ENCODE measurements at places on chromosomes 13 and 19.
A peak's percentile ranks its signal among the peaks of the same experiment; 100 is the strongest.

GRCh38 chr19:1665565-1666047, 13.2 kb upstream of the TCF3 start:
- DNase-seq = no peak

GRCh38 chr19:38683393-38684077, 36.1 kb downstream of the ACTN4 start:
- peak; percentile 52 for DNase-seq

DNA sequence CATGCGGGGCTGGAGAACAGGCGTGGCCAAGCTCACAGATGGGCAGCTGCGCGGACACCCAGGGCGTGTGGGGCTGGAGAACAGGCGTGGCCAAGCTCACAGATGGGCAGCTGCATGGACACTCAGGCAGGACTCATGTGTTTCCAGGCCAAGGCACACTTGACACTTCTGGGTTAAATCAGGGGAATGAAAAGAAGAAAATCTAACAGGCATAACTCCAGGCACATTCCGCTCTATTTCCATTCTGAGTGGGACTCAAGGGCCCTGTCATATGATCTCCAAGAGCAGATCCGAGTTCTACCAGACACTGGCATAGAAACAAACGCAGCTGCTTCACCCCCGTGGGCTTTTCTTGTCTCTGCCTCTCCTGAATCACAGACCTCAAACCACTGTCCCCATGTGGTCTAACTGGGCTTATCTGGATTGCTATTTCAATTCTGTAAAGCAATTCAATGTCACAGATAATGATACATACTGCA, 17.4 kb upstream of the C13orf46 start:
- no peak for DNase-seq

DNA sequence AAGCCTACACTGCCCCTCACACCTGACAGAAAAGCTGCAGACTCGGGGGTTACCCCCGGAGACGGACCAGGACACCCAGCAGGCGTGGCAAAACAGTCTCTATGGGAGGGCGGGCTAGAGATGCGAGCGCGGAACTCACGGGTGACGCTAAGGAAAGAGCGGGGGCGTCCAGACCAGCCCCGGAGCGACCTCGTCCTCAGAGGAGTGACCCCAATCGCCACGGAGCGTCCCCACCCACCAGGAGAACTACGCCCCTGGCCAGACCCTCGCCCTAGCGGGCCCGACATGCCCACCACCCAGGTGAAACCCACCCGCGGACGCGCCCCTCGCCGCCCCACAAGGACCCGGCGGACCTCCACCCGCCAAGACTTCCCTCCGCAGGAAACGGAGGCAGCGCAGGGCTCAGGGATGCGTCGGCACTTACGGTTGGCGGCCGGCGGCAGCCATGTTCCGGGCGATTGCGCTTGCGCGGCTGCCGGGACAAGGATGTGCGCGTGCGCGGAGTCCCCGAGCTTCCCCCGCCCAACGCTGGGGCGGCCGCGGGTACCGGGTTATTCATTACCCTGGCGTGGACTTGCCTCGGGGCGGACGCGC, at the start of gene ZNF329:
ZNF329 (minus strand) TSS at position 462 of the 594 bp plus-strand sequence. CDS start 21,286 bp downstream, outside the sequence.
- DNase-seq = peak; percentile 82

- DNase-seq = no peak
Measured at GRCh38 chr19:21519488-21519887, 14.1 kb downstream of the ZNF429 start.

DNA sequence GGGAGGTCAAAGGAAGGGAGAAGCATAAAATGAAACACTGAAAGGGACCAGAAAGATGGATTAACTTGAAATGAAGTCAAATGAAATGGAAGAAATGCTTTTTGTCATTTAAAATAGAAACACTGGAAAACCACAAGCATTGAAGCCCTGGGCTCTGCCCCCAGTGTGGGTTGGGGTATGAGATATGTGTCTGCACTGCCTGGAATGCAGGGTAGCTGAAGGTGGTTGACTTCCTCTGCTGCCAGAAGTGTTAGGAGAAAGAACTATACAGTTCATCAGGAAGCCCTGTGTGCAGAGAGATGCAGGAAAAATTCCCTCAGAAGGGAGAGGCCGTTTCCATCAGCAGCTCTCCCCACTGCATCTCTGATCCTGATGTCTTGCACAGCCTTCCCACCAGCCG, 69.2 kb downstream of the DHRS12 start:
- DNase-seq = no peak

DNA sequence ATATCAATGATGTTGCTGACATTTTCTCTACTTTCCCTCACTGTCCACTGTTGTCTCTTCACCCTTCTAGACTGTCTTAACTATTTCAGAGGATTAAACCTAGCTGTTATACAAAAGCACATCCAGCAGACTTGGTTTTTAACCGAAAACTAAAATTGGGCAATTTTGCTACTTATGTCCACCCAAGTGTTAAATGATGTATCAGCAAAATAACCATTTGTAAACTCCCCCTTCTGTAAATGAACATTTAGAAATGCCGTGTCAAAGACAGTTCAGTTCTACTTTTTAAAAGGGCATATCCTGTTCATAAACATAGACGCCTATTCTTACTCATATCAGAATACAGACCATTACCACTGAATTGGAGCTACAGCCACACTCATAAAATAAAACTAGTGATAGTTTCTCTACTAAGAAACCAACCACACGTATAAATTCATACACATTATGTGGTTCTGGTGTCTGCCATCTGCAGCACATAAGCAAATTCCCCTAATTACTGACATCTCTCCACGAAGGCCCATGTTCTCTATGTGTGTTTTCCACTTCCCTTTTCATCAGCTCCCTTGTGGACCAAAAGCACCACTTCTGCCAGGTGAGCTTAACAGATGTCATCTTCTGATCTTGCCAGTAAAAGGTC, 1091.8 kb downstream of the PCDH9 start:
- no peak for DNase-seq

- DNase-seq = peak; percentile 58
Measured at GRCh38 chr13:76980075-76980718, 11.7 kb upstream of the CLN5 start.

- DNase-seq = no peak
Measured at GRCh38 chr13:110897521-110897920, 17.3 kb downstream of the ANKRD10 start.

GRCh38 chr19:54247106-54247930, 4.7 kb upstream of the LILRA6 start:
- no peak for DNase-seq

DNA sequence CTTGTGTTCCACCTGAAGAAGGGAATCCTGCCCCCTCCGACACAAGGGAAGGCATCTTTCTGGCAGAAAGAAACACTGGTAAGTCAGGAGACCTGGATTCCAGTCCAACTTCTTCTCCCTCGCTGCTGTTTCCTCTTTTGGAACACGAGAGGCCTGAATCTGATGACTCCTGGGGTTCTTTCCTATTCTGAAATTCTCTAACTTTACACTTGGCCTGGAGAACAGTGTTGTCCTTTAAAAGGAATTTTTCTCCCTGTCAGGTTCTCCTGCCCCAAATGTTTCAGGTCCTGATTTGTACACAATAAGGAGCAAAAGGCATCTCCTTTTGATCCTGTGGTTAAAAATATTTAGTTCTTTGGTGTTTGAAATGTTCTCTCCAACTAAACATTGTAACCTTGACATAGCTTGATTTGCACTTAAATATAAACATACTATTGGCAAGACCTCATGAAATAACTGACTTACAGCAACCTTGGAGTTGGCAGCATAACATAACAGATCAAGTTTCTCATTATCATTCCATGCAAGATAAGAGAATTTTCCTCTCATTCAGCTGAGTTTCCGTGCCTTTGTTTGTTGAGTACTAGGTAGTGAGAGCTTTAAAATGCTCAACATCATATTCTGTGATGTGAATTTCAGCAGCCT, 244.8 kb downstream of the COG6 start:
- no peak for DNase-seq

- DNase-seq = no peak
Measured at GRCh38 chr19:55545443-55545842, at the start of gene SBK3. SBK3 (minus strand) TSS chr19:55545543; CDS start chr19:55545543, 0 bp downstream.

DNA sequence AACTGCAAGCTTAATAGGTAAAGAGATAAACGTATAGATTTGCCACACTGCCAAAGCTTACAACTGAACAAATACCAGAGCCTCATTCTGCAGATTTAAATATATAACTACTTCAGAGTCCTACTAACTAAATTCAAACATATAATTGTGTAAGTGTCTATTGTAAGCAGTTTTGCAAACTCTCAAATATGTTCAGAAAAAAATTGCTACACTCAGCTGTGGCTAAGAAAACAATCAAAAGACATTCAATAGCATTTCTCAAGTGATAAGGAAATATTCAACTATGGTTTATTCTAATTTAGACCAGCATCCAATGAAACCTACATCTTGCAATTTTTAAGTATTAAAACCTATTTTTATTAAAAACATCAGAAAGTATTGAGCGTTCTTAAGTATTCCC, 202.4 kb downstream of the KCTD12 start:
- no peak for DNase-seq

DNA sequence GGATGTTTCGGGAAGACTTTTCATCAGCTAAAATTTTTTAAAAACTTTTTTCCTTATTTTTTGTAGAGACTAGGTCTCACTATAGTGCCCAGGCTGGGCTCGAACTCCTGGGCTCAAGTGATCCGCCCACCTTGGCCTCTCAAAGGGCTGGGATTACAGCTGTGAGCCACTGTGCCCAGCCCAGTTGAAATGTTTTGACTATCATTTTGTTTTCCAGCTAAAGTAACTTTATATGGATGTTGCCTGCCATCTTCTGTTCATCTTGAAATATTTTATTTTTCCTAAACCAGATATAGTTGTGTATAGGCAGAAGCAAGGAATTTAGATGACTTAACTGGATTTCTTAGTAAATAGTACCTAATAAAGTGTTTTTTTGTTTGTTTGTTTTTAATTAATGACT, 7.0 kb downstream of the CAB39L start:
- DNase-seq = no peak

- DNase-seq = no peak
Measured at GRCh38 chr13:40993987-40994386, 25.1 kb downstream of the ELF1 start.

GRCh38 chr13:111944171-111944583, 122.8 kb upstream of the SOX1 start:
- DNase-seq = no peak

GRCh38 chr19:2145831-2146241, 5.5 kb downstream of the AP3D1 start:
- no peak for DNase-seq

- peak; percentile 90 for DNase-seq
Measured at GRCh38 chr13:102399791-102400674, 1.8 kb downstream of the FGF14 start.

- DNase-seq = no peak
Measured at GRCh38 chr13:40130871-40131636, 475.6 kb downstream of the COG6 start.

DNA sequence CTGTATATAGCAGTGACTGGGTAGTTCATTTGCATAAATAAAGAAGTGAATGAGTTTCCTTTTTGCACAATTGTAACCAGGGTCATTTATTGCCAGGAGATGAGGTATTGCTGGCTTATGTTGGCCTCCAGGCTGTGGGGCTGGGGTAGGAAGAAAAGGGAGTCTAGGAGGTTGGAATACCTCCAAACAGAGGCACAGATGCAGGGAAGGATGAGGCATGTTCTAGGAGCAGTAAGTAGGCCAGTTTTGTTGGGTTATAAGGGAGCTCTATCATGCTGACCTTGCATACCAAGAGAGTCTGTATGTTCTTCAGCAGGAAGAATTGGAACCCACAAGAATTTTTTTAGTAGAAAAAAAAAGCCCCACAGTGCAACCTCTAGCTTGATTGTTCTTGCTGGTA, 17.2 kb upstream of the CYSLTR2 start:
- no peak for DNase-seq

GRCh38 chr13:113979791-113980471, 6.1 kb upstream of the C13orf46 start:
- DNase-seq = no peak

DNA sequence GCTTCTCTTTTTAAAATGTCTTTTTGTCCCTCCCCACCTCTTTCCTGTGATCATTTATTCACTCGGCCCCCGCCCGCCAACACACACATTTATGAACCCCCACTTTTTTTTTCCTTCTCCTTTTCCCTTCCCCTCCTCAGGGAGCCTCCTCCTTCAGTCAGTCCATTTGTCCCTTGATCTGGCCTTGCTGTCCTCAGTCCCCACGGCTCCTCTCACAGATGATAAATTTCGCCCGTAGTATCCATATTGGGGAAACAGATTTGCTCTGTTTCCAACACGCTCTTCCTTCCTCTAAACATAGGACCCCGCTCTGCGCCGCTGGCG, 2.0 kb downstream of the GSX1 start:
- no peak for DNase-seq

GRCh38 chr13:93230261-93230855, 3.8 kb downstream of the GPC6 start:
- DNase-seq = no peak

DNA sequence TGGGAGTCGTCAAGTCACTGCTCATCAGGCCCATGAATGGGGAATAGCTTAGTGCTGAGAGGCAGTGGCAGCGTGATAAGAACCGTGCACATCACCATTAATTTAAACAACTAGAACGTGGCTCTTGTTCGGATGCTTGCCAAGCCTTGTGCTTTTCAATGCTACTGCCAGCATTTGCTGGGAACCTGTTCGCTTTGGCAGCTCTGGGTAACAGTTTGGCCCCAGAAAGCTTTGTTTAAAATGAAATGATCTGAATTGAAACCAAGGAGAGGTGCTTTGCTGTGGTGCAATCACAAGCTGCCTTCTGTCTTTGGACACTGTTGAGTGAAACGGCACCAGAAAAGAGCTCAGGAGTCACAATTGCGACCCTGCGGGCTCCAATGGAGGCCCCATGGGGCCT, 53.5 kb upstream of the OLFM4 start:
- no peak for DNase-seq

DNA sequence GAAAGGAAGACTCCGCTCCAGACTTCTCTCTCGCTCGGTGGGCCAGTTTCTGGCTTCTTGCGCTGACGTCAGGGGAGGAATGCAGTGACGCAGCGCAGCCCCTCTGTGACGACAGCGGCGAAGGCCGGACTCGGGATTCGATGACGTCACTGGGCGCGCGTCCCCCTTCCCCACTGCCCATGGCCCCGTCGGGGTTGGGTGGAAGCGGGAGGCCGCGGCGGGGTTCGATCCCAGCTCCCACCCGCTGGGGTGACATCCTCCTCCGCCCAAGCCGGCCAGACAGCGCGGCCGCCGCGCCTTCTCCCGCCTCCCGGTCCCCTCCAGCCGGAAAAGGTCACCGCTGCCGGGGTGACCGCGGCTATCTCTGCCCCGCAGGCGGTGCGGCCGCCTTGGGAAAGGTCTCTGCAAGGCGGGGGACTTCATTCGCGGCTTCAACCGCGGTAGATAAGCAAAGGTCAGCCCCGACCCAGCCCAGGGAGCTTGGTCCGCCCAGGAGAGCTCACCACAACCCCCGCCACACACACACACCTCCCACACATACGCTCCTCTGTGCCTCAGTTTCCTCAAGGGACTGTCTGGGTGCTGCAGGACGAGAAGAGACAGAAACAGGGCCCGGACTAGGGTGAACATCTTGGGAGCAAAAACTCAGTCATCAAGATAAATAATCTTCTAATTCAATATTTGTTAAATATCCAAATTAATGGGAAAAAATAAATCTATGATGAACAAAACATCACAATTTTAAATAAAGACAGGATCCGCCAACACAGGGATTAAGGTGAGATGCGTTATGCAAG, 844 bp upstream of the RFX1 start:
- DNase-seq = peak; percentile 81

Measured in SHP77 (cell line).